ENCODE measurements at places on chromosomes 5 and 9.

DNA sequence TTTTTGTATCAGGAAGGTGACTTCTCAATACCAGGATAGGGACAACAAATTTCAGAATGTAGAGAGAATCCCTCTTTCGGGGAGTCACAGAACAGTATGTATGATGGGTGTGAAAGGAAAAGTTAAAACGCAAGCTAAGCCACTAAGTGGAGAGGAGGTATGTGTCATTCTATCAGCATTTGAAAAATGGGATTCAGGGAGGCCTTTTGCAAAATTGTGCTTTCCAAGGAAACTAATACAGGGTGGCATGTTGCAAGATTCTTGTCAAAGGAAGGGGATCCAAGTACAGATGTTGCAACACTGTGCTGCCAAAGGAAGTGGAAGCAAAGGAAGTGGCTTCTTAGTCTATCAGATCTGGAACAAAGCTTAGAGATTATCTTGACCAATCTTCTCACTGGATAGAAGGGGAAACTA, 12.6 kb upstream of the TNIP1 start:
- DNase-seq: peak; percentile 40

DNA sequence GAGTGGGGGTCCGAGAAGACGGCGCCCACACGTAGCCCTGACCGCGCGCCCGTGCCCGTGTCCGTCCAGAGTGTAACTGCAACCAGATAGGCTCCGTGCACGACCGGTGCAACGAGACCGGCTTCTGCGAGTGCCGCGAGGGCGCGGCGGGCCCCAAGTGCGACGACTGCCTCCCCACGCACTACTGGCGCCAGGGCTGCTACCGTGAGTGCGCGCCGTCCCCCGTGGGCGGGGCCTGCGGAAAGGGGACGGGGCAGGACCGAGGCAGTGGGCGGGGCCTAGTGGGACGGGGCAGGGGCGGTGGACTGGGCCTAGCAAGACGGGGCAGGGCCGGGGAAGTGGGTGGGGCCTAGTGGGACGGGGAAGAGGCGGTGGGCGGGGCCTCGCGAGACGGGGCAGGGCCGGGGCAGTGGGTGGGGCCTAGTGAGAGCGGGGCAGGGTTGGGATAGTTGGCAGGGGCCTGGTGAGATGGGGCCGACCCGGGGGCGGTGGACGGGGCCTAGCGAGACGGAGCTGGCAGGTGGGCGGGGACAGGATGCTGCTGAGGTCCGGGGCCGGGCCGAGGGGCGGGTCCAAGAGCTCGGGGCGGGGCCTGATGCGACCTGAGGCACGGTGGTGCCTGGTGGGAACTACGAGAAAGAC, 79.1 kb downstream of the NTNG2 start:
- DNase-seq: peak; percentile 95

DNA sequence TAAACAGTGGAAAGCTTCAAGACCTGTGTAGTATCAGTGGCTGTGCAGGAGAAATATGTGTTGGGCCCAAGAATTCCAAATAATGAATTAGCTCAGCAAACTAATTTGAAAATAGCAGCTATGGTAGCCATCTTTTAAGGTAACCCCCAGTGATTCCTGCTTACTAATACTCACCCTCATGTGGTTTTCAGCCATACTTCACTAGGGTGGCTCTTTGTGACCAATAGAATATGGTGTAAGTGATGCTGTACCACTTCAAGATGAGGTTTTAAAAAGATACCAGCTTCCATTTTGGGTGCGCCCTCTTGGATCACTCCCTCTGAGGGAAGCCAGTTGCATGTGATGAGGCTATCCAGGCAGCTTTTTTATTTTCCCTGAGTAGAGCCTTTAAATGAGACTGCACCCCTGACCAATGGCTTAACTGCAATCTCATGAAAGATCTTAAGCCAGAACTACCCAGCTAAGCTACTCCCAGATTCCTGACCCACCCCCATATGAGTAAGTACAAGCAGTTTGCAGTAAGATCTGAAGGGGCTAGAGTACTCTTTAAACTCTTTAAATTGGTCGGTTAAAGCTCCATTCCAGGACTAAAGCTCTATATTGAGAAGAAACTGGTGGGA, 58.3 kb downstream of the UHRF2 start:
- no peak for DNase-seq

GRCh38 chr5:14595891-14596290, 14.3 kb downstream of the OTULINL start:
- DNase-seq: no peak

DNA sequence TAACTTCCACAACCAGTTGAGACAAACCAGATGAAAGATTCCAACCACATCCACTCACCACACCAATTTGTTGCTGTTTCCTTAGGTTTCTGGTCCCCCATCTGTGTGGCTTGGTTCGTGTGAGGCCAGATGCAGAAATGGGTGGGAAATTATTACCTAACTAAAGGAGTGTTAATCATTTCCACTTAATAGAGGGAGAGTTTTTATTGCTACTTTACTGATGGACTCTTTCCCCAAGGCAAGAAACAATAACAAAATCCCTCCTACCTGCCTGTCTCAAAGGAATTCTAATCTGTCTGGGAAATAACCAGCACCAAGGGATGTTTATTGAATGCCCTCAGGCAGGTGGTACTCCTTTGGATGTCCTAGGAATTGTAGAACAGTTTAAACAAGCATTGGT, 76.3 kb downstream of the TMEM167A start:
- DNase-seq: no peak

DNA sequence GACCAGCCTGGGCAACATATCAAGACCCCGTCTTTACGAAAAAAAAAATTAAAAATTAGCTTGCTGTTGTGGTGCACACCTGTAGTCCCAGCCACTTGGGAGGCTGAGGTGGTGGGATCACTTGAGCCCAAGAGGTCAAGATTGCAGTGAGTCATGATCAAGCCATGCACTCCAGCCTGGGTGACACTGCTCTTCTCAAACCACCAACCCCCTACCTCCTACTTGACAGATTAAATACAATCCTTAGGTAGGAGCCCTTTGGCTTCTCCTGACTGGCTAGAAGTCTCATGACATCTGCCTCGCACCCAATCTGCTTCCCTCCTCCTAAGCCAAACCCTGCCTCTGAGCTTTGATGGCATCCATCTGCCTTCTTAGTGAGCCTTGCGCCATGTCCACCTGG, 11.6 kb upstream of the FBP1 start:
- no peak for DNase-seq

DNA sequence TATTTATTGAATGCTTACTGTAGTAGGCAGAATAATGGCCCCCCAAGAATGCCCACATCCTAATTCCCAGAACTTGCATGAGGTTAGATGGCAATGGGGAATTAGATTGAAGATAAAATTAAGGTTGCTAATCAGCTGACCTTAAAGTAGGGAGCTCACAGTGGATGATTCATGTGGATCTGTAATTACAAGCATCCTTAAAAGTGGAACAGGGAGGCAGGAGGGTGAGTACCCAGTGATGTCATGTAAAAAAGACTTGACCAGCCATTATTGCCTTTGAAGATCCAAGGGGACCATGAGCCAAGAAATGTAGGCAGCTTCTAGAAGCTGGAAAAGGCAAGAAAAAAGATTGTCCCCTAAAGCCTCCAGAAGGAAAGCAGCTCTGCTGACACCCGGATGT, 71.4 kb downstream of the GABBR2 start:
- DNase-seq: no peak

DNA sequence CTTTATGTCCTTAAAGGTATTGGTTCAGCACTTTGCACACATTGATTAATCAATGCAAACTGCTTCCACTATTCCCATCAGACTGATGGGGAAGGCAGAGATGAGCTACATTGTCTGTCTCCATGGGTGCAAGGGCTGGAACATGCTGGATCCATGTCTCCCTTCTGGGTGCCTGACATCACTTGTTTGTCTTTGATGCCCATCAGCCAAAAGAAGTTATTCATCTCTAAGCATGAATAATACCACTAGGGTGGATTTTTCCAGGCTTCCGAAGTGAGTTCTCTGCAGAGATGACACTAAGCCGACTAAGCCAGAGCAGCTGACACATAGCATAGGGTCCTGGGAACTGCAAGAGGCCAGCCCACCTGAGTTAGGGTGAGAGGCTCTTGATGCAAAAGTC, 8.7 kb downstream of the FGF1 start:
- no peak for DNase-seq

DNA sequence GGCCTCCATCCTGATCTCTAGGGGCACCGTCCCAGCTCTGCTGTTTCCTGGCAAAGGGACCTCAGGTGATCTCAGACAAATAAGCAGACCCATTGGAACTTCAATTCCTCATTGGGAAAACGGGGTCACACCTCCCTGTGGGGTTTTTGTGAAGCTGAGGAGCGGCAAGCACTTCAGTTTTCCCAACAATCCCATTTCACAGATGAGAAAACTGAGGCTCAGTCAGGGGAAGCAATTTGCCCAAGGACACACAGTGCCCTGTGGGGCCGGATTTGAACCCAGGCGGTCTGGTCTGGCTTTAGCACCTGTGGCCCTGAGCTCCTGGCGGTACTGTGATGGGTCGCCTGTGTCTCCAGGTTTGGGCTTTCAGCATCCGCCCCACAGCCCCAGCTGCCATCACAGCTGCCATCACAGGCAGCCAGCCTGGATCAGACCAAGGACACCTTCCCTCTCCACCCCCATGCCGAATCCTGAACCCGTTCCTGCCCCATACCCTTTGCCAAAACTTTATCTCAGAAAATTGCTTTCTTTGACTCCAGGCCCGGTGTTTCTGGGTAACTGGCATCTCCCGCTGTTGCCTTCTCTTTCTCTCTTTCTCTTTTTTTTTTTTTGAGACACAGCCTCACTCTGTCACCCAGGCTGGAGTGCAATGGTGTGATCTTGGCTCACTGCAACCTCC, 26.4 kb downstream of the NCS1 start:
- no peak for DNase-seq

DNA sequence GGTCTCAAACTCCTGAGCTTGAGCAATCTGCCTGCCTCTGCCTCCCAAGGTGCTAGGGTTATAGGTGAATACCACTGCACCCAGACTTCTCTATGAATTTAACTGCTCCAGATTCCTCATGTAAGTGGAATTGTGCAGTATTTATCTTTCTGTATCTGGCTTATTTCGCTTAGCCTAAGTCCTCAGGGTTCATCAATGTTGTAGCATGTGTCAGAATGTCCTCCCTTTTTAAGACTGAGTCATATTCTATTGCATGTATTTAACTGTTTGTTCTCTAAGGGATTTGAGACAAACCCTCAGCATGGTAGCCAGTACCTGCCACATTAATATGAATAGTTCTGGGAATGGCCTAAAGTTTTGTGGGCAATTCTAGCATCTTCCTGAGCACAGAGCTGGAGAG, 53.9 kb upstream of the TUT7 start:
- no peak for DNase-seq

DNA sequence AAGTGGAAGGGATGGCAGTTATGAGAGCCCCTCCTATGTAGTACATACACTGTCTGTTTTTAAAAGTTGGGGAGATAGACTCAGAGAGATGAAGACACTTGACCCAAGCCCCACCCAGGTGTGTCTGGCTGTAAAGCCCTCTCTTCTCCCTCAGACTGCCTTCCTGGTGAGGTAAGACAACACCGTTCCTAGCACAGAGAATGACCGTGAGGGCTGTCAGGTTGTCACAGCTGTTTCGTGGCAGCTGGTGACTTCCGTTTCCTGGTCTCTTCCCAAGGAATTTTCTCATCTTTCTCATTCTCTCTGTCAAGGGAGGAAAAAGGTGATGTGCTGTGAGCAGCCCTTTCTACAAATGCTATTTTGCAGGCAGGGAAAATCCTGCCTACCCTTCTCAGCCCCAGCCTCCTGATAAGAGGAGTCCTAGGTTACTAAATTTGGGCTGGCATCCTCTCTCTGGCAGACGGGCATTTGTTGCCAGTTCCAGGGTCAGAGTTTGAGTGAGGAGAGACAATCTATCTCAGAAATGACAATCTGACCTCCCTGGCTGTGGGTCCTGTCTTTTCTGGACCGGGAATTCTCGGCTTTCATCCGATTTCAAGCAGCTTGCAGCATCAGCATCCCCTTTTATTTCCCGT, 263.5 kb upstream of the PANK3 start:
- DNase-seq: no peak

DNA sequence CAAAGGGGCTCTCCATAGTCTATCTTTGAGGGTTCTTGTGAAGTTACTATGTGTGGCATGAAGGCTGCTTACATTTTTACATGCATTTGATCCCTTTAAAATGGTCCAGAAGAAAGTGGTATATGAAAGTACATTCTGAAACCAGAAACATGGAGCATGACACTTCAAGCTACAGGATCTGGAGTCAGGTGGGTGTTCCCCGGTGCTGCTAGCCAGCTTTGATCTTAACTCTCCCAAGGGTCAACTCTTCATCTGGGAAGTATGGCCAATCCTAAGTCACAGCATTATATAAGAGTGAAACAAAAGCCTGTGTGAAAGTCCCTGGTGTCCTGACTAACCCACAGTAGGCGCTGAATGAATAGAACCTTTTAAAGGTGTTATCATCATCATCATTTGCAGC, 91.0 kb upstream of the TAS2R1 start:
- DNase-seq: no peak

DNA sequence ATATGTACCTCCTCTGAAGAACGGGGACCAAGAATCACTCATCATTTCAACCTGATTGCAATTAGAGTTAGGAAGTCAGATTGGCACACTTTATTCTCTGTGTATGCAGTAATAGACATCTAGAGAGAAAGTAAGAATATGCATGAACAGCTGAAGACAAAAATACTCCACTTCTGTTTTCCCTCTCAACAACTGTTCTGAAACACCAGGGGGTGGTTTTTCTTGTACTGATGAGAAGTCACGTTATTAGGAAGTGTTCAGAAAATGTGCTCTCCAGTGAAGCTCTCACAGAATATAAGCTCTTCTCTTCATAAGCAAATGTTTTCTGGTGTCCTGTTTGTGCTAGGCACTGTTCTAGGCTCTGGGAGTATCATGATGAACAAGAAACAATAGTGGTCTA, 531.7 kb upstream of the C9orf72 start:
- no peak for DNase-seq

DNA sequence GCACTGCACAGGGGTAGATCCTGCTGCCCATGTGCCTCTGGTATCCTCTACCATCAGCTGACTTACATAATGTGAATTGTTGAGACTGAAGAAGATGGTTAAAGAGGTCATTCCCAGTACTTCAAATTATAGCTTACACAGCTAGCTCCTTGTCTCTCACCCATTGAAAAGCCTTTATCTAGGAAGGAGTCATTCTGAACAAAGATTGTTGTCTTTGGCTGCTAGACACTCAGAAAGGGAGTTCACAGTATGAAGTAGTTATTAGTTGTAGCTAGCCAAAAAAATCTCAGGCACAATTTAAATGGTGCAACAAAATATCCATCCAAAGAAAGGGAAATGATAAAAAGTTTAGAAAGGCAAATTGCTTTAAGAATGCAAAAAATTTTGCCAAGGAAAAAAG, 102.0 kb upstream of the NREP start:
- DNase-seq: no peak

- no peak for DNase-seq
Measured at GRCh38 chr9:134930398-134930797, 12.7 kb upstream of the FCN1 start.

DNA sequence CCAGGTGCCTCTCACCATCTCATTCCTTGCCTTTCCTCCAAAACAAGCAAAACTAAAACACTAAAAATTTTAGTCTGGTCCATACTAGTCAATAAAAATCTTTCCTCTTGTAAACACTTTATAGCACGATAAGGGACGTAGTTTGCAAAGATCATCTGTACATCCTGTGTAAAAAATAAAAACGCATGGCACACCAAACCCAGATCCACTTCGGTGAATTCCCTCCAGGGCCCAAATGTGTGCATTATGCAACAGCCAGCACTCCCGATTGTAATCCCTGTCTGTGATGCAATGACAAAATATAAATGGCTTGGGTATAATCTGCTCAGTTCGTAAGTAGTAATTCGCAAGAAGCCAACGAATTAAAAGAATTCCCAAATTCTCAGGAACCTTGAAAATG, 1.4 kb downstream of the FAM169A start:
- DNase-seq: no peak

- no peak for DNase-seq
Measured at GRCh38 chr5:172877466-172878260, 43.6 kb downstream of the ERGIC1 start.

Data from eye (tissue), 1 donor.